ENCODE measurements at places on chromosomes 6 and 20.

DNA sequence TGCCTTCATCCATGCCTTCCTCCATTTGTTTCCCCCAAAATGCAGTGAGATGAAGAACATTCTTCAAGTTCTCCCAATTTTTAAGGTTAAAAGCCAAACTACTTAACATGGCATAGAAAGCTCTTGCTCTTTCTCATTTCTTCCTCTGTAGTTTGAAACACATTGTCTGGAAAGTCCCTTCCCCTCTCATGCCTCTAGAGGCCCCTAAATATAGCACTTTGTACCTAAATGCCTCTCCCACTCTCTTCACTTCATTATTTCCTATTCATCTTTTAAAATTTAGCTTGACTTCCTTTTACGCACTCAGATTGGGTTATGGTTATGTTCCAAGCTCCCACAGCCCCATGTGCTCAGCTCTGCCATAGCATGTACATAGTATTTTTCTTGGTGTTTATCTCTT is 389.3 kb downstream of the HDGFL1 start:
- no peak for DNase-seq

DNA sequence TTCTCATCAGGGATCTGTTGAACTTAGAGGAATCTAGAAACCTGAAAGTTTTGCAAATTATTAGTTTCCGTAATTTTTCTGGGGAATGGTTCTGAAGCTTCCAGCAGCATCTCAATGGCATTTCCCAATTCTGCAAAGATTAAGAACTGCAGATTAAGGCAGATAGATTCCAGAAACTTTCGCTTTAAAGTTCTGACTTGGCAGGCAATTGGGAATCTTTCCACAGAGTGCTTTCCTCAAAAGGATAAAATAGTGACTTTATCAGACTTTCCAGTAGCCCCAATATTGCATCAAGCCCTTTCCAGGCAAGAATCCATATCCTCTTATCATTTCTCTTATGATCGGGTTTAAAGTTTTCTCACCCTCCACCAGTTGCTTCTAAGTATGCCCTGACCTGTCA is 261.1 kb downstream of the FNDC1 start:
- DNase-seq = no peak

DNA sequence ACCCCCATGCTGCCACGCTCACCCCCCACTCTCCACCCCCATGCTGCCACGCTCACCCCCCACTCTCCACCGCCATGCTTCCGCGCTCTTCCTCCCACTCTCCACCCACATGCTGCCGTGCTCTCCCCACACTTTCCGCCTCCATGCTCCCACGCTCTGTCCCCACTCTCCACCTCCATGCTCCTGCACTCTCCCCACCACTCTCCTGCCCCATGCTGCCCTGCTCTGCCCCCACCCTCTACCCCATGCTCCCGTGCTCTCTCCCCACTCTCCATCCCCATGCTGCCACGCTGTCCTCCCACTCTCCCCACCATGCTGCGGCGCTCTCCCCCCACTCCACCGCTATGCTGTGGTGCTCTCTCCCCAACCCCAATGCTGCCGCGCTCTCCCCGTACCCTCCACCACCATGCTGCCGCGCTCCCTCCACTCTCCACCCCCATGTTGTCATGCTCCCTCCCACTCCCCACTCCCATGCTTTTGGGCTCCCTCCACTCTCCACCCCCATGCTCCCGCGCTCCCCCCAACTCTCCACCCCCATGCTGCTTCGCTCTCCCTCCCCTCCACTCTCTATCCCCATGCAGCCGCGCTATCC is 46.0 kb upstream of the PDE10A start:
- no peak for DNase-seq

- DNase-seq = no peak
Observed at GRCh38 chr20:11403711-11404110, 514.0 kb upstream of the BTBD3 start.

GRCh38 chr6:100693249-100693927 is 187.7 kb downstream of the ASCC3 start:
- no peak for DNase-seq

DNA sequence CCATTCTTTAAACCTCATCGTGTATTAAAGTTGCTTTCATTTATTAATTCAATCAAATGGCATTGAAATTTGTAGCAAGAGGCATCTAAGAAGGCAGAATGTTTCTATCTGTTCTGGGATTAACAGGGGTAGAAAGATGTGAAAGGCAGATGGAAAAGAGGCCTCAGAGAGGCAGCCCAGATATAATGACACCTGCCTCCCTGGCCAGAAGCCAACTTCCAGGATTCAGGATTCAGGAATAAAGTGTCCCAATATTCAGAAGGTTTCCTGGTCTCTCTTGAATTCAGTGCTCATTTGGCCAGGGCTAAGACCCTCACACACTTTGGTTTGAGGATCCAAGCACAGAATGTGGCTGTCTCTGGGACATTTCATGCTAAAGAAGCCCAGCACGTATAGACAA is 39.9 kb downstream of the HLA-B start:
- DNase-seq = no peak

DNA sequence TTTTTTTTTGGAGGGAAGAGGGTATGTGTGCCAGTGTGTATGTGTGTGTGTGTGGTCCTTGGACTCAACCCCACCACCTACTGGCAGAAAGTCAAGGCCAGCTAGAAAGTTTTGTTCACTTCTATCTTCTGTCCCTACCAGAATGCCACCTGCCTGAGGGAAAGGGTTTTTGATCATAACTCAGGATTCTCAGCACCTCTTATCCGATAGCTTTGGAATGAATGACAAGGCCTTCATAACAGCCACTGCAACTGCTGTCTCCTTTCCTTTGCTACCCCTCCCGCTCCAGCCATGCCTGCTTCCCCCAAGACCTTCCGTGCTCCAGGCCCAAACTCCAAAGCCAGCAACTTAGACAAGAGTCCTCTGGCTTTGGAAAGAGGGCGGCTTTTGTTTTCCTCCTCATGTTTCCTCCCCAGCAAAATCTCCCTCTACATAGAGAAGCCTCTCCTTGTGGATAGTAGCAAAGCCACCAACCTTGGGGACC is 18.7 kb downstream of the BTN3A1 start:
- peak; percentile 15 for DNase-seq

GRCh38 chr6:14059791-14060436 is 57.7 kb upstream of the CD83 start:
- no peak for DNase-seq

DNA sequence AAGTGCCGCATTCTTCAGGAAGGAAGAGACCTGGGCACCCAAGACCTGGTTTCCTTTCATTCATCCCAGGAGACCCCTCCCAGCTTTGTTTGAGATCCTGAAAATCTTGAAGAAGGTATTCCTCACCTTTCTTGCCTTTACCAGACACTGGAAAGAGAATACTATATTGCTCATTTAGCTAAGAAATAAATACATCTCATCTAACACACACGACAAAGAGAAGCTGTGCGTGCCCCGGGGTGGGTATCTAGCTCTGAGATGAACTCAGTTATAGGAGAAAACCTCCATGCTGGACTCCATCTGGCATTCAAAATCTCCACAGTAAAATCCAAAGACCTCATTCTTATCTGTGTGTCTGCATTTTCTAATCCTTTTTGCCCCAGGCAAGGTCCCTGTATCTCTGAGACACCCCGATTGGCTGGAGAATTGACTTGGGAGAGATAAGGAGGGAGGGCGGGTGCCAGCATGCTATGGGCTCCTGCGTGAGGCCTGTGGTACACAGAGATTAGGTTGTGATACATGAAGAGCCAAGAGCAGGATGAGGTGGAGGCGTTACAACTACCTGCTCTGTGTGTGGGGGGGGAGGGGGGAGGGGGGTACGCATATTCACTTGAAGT is 4.8 kb downstream of the MUC21 start:
- DNase-seq = no peak

GRCh38 chr20:5170341-5170740 is 43.5 kb downstream of the CDS2 start:
- no peak for DNase-seq

DNA sequence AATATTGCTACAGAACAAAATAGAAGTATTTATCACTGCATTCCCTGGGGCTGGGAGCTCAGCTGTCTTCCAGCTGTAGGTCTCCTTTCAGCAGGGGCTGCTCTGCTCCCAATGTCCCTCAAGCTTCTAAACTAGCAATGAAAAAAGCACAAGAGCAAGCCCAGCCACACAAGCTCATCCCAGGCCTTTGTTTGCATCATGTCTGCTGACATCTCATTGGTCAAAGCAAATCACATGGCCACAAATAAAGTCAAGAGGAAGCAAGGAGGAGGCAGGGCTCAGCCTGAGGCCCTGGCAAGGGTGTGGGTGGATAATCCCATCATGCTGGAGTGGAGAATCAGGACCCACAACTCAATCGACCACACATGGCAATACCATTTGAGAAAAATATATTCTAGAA is 2.2 kb upstream of the BFSP1 start:
- peak; percentile 61 for DNase-seq

DNA sequence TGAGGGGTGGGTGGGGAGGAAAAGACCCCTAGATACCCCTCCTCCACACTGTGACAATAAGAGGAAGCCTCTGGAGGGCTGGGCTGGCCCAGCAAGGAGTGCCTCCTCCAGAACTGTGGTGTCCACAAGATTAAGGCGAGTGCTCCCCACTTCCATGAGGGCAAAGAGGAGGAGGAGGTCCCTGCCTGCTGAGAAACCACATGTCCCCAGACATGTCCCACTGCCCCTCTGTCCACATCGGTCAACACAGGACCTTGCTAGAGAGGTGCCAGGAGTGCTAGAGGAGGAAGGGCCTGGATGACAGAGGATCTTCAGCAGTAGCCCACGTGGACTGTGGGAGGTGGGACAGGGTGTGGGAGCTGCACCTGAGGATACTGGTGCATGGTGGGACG is 3.1 kb downstream of the RAET1G start:
- no peak for DNase-seq

DNA sequence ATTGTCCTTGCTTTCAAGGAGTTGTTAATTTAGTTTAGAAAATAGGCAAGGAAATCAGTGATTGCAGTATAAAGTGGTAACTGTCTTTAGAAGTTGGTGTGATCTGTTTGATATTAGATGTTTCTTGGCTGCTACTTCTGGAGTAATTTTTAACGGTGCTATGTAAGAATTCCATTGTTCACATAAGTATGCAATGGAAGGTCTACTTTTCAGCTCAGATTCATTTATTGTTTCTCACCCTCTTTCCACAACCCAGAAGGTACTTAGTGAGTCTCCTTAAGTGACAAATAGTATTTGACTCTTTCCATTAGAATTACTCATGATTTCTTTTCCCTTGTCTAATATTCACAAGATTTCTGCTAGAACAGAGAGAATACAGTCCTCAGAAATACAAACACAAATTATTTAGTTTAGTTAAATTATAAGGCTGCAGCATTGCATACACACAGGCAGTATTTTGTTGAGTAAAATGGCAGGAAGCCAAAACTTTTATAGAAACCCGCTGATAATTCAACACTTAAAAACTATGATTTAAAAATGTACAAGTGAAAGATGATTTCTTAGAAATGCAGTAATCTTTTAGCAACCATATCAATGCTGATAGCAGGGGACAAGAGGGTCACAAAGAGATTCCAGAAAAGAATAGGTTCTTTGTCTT is 554.3 kb downstream of the CD109 start:
- DNase-seq = no peak

DNA sequence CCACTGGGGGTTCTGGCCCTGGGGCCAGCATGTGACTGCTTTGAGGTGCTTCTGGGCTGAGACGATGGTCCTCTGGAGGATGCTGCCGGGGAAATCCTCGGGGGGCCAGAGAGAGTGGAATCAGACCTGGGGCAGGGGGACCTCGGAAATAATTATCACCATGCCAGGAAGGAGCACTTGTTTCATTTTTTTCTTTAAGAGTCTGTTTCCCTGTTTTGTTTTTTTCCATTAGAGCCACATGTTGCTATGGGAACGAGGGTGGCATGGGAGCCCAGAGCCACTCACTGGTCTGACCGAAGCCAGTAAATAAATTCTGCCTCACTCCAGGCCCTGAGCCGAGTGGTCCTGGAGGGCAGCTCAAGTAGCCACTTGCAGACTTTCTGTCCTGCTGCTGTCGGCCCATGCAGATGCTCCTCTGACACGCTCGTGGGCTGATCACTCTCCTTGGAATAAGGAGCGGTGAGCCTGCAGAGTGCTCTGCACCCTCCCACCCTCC is 365.1 kb downstream of the ZFAND3 start:
- no peak for DNase-seq

DNA sequence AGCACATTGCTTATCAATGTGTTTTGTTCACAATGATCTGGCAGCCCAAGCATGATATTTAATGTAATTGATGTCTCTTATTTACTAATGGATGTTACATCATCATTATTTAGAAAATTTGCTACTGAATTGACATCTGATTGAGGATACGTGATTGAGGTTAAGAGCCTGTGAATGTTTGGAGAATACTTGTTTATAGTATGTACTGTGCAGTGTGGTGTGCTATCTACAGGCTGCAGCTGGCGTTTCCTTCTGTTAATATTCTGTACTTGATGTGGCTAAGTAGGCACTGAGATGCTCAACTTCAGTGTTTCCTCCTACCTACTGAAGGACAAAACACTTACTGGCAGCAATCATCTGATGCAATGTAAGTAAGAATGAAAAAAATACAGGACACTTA is 709.6 kb upstream of the FLRT3 start:
- DNase-seq = no peak

DNA sequence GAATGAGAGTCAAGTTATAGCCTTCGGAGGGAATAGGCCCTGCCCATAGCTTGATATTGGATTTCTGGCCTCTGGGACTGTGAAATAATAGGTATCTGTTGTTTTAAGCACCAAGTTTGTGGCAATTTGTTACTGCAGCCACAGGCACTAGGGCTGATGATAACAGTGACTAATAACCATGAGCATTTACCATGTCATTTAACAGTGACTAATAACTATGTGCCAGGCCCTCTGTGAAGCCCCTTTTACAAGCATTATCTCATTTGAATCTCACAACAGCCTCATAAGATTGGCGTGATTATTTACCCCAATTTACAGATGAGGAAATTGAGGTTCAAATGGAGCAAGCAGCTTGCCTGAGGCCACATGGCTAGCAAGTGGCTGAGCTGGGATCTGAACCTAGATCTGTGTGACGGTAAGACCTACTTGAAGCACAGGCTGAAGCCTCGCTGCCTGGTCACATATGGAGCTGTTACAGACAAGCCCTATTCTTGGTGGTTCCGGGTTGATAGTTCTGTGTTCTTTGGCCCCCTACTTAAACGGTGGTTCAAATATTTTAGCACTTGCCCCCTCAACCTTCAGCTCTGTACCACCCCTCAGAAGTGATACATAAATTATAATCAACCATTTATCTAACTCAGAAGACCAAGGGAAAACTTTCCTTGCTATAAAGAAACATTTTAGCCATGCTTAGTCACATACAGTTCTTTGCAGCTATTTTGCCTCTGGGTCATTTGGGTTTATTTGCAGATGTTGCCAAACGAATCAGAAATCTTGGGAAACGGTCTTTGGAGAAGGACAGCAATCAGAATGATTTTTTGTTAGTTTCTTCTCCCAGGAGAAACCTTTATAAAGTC is 98.3 kb downstream of the ELOVL5 start:
- no peak for DNase-seq

GRCh38 chr20:33843050-33843449 is 31.9 kb downstream of the CHMP4B start:
- DNase-seq = no peak
